ENCODE measurements at places on chromosomes 11 and 22.

GRCh38 chr11:2475136-2475918, 30.5 kb downstream of the KCNQ1 start:
- DNase-seq, result no peak
- no peaks in the 10 kb centered on the region for H3K36me3 ChIP-seq
- H3K27me3 ChIP-seq, result no peaks in the 10 kb centered on the region
- H3K4me3 ChIP-seq, result no peak overlapping the region
- H3K27ac ChIP-seq, result no peak overlapping the region

DNA sequence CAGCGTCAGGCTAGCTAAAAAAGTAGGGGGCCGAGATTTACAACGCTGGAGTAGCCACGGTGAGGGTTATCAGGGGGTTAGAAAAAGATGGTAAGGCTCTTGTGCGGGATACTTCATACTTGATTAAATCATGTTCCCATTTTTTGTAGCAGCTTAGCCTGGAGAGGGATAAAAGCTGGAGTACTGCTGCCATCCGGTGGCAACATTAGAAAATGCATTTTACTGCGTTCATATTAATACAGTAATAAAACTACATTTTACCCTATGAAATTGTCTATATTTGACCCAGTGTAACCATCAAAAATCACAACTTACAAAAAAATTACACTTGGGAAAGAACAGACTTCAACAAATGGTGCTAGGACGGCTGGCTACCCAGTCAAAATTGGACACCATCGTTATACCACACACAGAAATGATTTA, 17.3 kb downstream of the RPUSD4 start:
- H3K36me3 ChIP-seq, result peaks cover 65% of the 10 kb centered on the region
- H3K27me3 ChIP-seq, result no peaks in the 10 kb centered on the region
- H3K4me1 ChIP-seq, result no peaks in the 10 kb centered on the region
- no peak overlapping the region for H3K27ac ChIP-seq
- DNase-seq, result peak; percentile 27
- no peak overlapping the region for H3K4me3 ChIP-seq

DNA sequence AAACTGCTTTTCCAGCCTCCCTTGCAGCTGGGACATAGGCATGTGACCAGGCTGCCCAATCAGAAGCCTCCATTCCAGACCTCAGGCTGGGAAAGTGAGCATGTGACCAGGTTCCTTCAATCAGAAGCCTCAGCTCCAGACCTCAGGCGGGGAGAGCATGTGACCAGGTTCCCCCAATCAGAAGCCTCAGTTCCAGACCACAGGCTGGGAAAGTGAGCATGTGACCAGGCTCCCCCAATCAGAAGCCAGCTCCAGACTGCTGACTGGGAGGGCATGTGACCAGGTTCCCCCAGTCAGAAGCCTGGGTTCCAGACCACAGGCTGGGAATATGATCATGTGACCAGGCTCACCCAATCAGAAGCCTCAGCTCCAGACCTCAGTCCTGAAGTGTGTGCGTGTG, 11.7 kb upstream of the IL2RB start:
- H3K4me1 ChIP-seq, result peaks cover 3% of the 10 kb centered on the region
- no peaks in the 10 kb centered on the region for H3K27me3 ChIP-seq
- no peak overlapping the region for H3K4me3 ChIP-seq
- H3K27ac ChIP-seq, result no peak overlapping the region

GRCh38 chr11:16346975-16347374, 9.4 kb downstream of the SOX6 start:
- H3K4me3 ChIP-seq, result no peak overlapping the region
- no peak overlapping the region for H3K27ac ChIP-seq
- DNase-seq, result no peak
- no peaks in the 10 kb centered on the region for H3K36me3 ChIP-seq
- H3K4me1 ChIP-seq, result no peaks in the 10 kb centered on the region

GRCh38 chr11:33622186-33622585, 78.4 kb downstream of the C11orf91 start:
- no peaks in the 10 kb centered on the region for H3K27me3 ChIP-seq
- peaks cover 4% of the 10 kb centered on the region for H3K4me1 ChIP-seq
- DNase-seq, result no peak
- no peak overlapping the region for H3K4me3 ChIP-seq
- no peak overlapping the region for H3K27ac ChIP-seq

DNA sequence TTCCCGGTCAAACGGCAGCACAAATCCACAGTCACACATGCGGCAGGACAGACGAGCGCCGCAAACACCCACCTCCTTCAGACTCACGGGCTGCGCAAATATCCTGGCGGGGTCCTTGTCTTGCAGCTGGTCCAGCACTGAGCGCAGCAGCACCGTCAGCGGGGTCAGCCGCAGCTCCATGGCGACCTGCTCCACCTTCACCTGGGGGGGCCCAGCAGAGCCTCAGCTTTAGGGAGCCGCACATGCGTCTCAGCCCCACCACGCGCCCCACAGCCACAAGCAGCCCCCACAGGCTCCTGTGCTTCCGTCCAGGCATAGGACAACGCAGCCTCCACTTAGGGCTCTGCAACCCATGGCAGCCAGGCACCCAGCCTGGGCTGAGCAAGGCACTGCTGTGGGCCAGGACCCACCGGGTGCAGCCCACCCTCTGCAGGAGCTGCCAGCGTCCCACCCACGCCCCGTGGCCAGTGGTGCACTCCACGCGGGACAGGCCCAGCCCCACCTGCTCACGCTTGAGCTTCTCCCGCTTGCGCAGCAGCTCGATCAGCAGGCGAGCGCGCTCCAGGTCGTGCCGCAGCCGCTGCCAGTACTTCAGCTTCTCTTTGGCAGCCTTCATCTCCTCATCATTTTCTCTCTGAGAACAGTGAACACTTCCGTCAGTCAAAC, 29.1 kb downstream of the BRD1 start:
- H3K36me3 ChIP-seq, result peaks cover 92% of the 10 kb centered on the region
- no peaks in the 10 kb centered on the region for H3K27me3 ChIP-seq
- no peak overlapping the region for H3K27ac ChIP-seq
- no peak overlapping the region for H3K4me3 ChIP-seq

DNA sequence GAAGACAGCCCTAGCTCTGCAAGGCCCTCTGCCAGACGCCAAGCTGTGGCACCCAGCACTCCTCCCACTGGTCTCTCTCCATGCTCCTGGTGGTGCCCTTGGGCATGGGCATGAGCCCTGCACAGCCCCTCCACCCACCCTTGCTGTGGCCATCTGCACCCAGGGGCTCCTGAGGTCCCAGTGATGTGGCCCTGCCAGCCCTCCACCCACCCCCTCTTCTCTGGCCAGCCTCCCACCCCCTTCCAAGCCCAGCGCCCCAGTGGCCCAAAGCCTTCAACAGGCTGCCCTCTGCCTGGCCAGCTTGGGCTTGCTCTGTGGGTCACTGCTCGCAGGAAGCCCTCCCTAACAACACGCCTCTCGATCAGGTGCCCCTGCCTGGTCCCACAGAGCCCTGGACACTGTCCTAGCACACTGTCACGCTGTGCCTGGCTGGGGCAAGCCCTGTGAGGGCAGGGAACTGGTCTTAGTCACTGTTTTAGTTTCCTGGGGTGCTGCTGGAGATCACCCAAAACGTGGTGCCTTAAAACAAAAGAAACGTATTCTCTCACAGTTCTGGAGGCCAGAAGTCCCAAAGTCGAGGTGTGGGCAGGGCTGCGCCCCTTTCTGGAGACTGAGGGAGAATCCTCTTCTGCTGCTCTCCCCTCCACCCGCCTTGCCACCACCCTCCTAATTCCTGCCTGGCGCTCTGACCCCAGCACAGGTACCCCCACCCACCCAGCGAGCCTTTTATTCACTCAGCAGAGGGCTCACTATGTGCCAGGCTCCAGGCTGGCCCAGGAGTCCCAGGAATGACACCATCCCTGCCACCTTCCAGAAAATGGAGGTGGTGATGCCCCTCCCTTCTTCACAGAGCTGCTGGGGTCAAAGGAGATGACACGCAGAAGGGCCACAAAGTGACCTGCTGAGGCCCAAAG, 14.7 kb downstream of the SULT4A1 start:
- H3K27ac ChIP-seq, result no peak overlapping the region
- H3K4me3 ChIP-seq, result no peak overlapping the region
- peaks cover 13% of the 10 kb centered on the region for H3K4me1 ChIP-seq
- no peak for DNase-seq
- H3K36me3 ChIP-seq, result peaks cover 7% of the 10 kb centered on the region

GRCh38 chr22:37260901-37261336, 16.9 kb upstream of the RAC2 start:
- H3K27me3 ChIP-seq, result peaks cover 7% of the 10 kb centered on the region
- H3K4me1 ChIP-seq, result peaks cover 21% of the 10 kb centered on the region
- no peak overlapping the region for H3K27ac ChIP-seq
- H3K4me3 ChIP-seq, result no peak overlapping the region
- no peaks in the 10 kb centered on the region for H3K36me3 ChIP-seq

GRCh38 chr11:86863476-86863875, 63.1 kb downstream of the PRSS23 start:
- H3K4me1 ChIP-seq, result no peaks in the 10 kb centered on the region
- no peaks in the 10 kb centered on the region for H3K27me3 ChIP-seq
- no peaks in the 10 kb centered on the region for H3K36me3 ChIP-seq
- DNase-seq, result no peak

DNA sequence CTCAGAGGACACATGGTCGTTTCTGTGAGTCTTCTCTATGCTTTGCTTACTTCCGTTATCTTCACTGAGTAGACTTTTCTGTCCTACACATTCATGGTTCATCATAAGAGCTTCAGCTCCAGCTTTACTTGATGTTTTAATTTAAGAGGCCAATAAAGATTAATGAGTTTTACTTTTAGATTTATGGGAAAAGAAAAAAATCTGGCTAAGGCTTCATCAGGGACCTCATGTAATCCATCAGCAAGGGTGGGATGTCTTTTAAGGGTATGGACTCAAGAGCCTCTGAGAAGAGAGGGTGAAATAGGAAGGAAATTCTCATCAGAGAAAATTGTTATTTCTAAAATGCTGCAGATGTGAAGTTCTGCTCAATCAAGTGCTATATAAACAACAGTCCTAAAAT, 963.0 kb upstream of the RAG2 start:
- no peaks in the 10 kb centered on the region for H3K27me3 ChIP-seq
- no peak overlapping the region for H3K27ac ChIP-seq
- H3K36me3 ChIP-seq, result no peaks in the 10 kb centered on the region
- no peak overlapping the region for H3K4me3 ChIP-seq
- no peaks in the 10 kb centered on the region for H3K4me1 ChIP-seq
- no peak for DNase-seq

GRCh38 chr11:120261321-120261720, 21.4 kb downstream of the POU2F3 start:
- no peaks in the 10 kb centered on the region for H3K27me3 ChIP-seq
- H3K4me3 ChIP-seq, result no peak overlapping the region
- H3K27ac ChIP-seq, result no peak overlapping the region
- no peaks in the 10 kb centered on the region for H3K4me1 ChIP-seq

- no peak for DNase-seq
- no peak overlapping the region for H3K27ac ChIP-seq
- H3K36me3 ChIP-seq, result no peaks in the 10 kb centered on the region
- no peak overlapping the region for H3K4me3 ChIP-seq
- H3K4me1 ChIP-seq, result no peaks in the 10 kb centered on the region
These were observed 13.8 kb upstream of the BRSK2 start for GRCh38 chr11:1375955-1376258.

DNA sequence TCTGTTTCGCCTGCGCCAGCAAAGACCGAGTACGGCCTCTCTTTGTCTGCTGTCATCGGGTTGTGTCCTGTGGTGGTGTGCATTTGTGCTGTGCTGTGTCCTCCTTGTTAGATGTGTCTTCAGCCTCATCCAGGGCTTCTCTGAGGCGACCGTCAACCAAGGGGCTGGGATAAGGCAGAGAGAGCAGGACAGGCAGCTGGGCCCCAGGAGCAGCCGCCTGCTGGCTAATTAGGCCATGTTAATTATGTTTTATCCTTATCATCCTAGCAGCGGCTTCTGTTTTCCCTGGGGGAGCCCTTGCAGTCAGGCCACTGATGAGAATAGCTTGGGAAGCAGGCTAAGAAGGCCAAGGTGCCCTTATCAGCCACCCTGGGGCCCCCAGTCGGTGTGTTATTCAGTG, 40.7 kb upstream of the TTC12 start:
- H3K4me1 ChIP-seq, result peaks cover 29% of the 10 kb centered on the region
- H3K27ac ChIP-seq, result no peak overlapping the region
- no peak overlapping the region for H3K4me3 ChIP-seq
- DNase-seq, result no peak
- H3K27me3 ChIP-seq, result no peaks in the 10 kb centered on the region

DNA sequence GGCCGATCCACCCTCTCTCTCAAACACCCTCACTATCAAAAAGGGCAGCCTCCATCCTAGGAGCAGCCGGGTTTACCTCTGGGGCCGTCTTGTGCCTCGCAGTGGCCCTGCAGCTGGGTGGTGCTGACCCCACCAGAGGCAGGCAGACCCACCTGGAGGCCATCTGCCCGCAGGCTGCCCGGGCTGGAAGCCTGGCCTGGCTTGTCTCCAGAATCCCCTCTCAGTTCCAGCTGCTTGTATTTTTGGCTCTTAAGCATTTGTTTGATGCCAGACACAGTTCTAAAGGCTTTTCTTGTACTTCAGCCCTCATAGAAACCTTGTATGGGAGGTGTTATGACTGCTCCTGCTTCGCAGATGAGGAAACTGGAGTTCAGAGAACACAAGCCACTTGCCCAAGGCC, 4.2 kb upstream of the NFAM1 start:
- peaks cover 70% of the 10 kb centered on the region for H3K4me1 ChIP-seq
- H3K27ac ChIP-seq, result no peak overlapping the region
- H3K27me3 ChIP-seq, result peaks cover 17% of the 10 kb centered on the region
- H3K4me3 ChIP-seq, result no peak overlapping the region
- H3K36me3 ChIP-seq, result no peaks in the 10 kb centered on the region
- no peak for DNase-seq

DNA sequence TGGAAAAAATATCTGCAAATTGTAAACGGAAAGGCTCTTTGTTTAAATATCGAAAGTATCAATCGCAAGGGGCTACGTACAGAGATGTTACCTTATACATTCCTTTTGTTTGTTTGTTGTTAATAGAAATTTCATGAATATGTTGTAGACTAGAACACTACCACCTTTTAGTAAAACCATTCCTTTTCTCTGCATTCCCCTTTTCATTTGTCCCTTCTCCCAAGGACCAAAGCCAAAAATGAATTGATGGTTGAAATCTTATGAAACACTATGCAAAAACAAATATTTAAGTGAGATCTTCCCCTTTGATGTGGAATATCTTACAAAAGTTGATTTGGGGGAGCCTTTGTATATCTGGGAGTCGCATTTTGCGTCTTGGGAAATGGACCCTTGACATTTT, 2.1 kb downstream of the SLC17A6 start:
- no peak for DNase-seq
- no peak overlapping the region for H3K27ac ChIP-seq
- peaks cover 20% of the 10 kb centered on the region for H3K4me1 ChIP-seq

- no peak overlapping the region for H3K4me3 ChIP-seq
- peaks cover 7% of the 10 kb centered on the region for H3K36me3 ChIP-seq
- no peaks in the 10 kb centered on the region for H3K27me3 ChIP-seq
- no peak for DNase-seq
- H3K4me1 ChIP-seq, result peaks cover 67% of the 10 kb centered on the region
- H3K27ac ChIP-seq, result peak overlapping the region; percentile 74
These were observed 15.1 kb downstream of the FXYD6 start for GRCh38 chr11:117861151-117862018.

GRCh38 chr11:65214212-65214845, 32.6 kb downstream of the CAPN1 start:
- DNase-seq, result no peak
- peaks cover 44% of the 10 kb centered on the region for H3K36me3 ChIP-seq
- no peak overlapping the region for H3K4me3 ChIP-seq
- H3K27me3 ChIP-seq, result no peaks in the 10 kb centered on the region
- no peak overlapping the region for H3K27ac ChIP-seq
- H3K4me1 ChIP-seq, result peaks cover 3% of the 10 kb centered on the region

GRCh38 chr11:12989428-12990161, 19.5 kb upstream of the RASSF10 start:
- no peak overlapping the region for H3K27ac ChIP-seq
- no peaks in the 10 kb centered on the region for H3K27me3 ChIP-seq
- no peaks in the 10 kb centered on the region for H3K36me3 ChIP-seq
- H3K4me1 ChIP-seq, result no peaks in the 10 kb centered on the region
- DNase-seq, result no peak
- H3K4me3 ChIP-seq, result no peak overlapping the region
